ENCODE measurements at places on chromosomes 7 and 10.

DNA sequence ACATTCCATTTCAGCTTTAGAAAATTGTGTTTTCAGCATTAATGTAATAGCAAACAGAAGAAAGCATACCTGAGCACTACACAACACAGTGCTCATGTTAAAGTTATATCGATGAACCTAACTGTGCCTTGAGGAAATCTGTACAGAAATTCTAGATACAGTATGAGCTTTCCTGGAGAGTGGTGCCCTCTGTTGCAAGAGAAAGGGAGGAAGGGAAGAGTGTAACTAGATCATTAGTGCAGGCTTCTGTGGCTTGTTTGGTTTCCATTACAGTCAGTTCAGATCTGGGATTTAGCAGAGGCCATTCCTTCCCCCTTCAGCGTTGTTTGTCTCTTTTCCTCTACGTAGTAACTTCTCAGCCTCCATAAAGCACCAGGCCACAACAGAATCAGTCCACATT, 139.7 kb downstream of the HTR7 start:
- DNase-seq, result no peak

GRCh38 chr10:78194050-78194449, 160.4 kb downstream of the RPS24 start:
- no peak for DNase-seq

GRCh38 chr10:112507988-112508387, 61.0 kb downstream of the VTI1A start:
- DNase-seq, result no peak

DNA sequence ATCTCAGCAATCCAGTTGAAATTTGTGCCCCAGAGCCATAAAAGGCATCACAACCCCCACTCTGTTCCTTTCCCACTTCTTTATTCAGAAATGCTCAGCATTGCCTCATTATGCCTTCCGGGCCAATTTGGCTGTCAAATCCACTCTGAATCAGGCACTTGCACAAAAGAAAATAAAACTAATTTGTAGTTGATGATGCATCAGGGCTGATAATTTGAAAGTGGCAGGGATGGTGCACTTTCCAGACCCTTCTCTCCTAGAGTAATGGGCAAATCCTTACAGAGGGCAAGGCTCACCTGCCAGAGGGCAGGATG, 147.9 kb upstream of the PDE1C start:
- no peak for DNase-seq

- no peak for DNase-seq
Measured at GRCh38 chr7:92797693-92798092, 38.7 kb downstream of the CDK6 start.

DNA sequence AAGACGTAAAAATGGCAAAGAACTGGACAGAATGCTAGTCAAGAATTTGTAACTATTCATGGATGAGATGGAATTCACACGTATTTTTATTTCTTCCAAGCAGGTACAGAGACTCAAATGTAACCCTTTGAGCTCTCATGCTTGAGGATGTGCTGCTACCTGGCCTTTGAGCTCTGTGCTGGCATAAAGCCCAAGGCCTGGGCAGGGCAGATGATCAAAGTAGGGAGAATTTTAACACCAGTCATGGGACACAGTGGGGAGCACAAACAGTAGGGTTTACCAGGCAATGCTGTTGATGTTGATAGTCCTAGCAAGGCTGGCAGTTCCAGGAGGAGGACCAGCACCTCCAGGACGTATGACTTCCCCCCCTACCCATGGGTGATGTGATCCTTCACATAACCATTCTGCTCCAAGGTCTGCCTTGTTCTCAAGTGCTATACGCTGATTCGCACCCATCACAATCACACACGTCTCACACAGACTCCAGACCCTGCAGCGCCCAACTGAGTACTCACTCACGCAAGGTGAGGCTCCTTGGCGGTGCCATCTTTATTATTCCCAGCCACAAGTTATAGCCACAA, 48.6 kb upstream of the DLG5 start:
- DNase-seq, result no peak

GRCh38 chr10:21212912-21213311, 312.6 kb downstream of the SKIDA1 start:
- DNase-seq, result no peak

- no peak for DNase-seq
Measured at GRCh38 chr10:9926881-9927280, 1090.8 kb upstream of the CELF2 start.
